ENCODE measurements at places on chromosomes 1 and 21.

- DNase-seq: peak; percentile 62
Measured at GRCh38 chr1:19240673-19241538, 10.4 kb downstream of the EMC1 start.

- DNase-seq: no peak
Measured at GRCh38 chr1:220791956-220792355, 5.2 kb downstream of the MTARC1 start.

DNA sequence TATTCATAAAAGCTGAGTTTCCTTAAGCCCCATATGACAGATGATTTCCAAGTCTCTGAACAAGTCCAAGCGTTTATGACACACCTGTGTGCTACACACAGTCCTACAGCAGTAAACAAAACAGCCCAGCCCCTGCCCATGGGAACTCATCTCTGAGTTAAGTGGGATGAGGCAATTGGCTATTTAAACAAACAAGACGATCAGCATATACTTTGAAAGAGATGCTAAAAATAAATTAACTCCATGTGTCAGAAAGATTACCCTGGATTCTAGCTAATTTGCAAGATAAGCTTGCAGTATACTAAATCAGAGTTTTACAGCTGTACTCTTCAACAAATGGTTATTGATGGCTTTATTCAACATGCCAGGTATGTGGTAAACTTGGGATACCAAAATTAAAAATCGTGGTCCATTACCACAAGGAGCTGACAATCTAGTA, 7.0 kb downstream of the PSMG1 start:
- DNase-seq: no peak

DNA sequence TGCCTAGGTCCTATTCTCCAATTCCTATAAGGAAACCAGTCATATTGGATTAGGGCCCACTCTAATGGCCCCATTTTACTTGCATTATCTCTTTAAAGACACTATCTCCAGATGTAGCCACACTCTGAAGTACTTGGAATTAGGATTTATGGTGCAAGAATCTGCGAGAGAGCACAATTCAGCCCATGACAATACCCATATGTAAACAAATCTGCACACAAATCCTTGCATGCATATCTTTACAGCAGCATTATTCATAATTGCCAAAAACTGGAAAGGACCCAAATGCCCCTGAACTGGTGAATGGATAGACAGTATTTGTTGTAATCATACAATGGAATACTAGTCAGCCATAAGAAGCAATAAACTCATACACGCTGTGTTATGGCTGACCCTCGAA, 229.8 kb upstream of the ADAMTS5 start:
- DNase-seq: no peak

- no peak for DNase-seq
Measured at GRCh38 chr1:89754518-89754917, 66.3 kb upstream of the LRRC8D start.

- DNase-seq: no peak
Measured at GRCh38 chr1:80918380-80918779, 882.4 kb upstream of the ADGRL2 start.

GRCh38 chr1:219990782-219991510, 55.4 kb downstream of the EPRS1 start:
- DNase-seq: no peak

GRCh38 chr21:32141318-32141633, 137.6 kb downstream of the MIS18A start:
- no peak for DNase-seq

DNA sequence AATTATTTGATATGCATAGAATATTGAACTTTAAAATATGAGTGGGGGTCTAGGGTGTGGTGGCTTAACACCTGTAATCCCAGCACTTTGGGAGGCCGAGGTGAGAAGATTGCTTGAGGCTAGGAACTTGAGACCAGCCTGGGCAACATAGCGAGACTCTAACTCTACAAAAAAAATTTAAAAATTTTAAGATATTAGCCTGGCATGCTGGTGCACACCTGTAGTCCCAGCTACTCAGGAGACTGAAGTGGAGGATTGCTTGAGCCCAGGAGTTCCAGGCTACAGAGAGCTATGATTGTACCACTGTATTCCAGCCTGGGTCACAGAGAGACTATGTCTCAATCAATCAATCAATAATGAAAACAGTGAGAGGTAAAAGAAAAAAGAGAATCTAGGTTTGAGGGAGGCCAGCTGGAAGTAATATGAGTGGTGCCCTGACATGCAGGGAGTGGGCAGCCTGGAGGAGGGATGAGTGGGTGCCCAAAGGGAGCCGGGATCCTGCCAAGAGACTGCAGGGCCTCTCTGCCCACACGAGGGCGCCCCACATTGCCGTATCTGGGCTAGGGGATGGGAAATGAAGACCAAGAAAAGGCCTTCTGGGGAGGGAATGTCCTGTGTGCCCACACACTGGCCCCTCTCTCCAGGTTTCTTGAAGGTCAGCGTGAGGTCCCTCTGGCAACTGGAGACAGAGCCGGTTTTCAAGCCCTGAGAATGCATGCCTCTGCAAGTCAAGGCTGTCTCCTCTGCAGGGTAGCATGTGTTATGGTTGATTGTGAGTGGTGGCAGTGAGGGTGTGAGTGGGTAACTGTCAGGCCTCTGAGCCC, 93.9 kb upstream of the PPM1J start:
- DNase-seq: peak; percentile 84

- no peak for DNase-seq
Measured at GRCh38 chr1:54428837-54429518, 22.8 kb upstream of the SSBP3 start.

DNA sequence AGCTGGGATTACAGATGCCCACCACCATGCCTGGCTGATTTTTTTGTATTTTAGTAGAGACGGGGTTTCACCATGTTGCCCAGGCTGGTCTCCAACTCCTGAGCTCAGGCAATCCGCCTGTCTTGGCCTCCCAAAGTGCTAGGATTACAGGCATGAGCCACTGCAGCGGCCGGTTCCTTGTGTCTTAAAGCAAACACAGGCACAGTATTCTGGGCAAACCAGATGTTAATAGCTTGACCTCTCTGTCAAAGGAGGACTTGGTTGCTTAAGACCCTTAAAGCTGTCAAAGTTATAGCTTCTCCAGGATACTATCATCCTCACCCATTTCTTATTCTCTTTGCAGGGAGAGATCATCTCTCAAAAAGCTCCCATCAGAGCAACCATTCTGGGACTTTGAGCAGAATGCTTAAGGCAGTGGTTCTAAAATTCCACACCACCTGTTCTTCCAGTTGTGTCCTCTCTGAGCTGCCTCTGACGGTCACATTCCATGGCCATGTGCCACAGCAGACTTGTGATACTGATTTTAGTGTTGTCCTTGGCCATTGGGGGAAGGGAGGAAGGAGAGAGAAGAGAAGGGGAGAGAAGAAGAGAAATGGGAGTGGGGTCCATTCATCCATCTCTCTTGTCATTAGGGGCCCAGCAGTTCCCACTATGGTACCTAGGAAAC, 81.8 kb downstream of the PBX1 start:
- DNase-seq: peak; percentile 60

DNA sequence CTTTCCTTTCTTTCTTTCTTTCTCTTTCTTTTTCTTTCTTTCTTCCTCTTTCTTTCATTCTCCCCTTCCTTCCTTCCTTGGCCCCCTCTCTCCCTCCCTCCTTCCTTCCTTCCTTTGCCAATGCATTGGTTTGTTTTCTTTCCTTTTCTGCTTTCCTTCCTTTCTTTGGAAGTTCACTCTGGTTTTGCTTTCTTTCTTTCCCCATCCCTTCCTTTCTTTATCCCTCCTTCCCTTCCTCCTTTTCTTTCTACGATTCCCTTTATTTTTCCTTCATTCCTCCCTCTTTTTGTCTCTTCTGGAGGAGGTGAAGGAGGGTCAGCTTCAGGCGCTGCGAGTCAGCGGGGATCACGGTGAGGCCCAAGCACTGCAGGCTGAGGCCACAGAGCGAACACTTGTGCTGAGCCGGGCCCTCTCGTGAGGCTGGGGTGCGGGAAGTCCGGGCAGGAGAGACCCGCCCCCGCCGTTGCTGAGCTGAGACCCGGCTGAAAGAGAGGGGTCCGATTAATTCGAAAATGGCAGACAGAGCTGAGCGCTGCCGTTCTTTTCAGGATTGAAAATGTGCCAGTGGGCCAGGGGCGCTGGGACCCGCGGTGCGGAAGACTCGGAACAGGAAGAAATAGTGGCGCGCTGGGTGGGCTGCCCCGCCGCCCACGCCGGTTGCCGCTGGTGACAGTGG, 1.5 kb downstream of the SIM2 start:
- DNase-seq: no peak

DNA sequence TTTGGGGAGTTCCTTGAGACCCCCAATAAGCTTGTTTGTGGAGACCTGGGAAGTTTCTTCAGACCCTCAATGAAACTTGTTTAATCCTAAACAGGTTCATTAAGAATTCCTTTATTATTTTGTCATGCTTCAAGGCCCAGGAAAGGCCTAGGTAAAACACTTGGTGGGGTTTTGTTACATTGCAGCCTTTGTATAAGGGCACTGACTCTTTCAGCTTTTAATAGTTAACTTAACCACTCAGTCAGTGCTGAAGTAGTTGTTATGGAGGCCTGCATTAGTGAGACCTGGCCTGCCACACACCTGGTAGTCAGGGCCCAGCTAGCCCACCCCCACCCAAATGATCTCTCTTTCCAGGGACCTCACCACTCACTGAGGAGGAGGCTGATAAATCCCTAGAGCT, 103.7 kb downstream of the FCRL5 start:
- DNase-seq: no peak

Measured in left ventricle myocardium superior (tissue), 1 donor.